ENCODE measurements at places on chromosomes 1 and 21.

GRCh38 chr1:22821027-22821426 is 110.4 kb downstream of the EPHB2 start:
- no peak for DNase-seq

DNA sequence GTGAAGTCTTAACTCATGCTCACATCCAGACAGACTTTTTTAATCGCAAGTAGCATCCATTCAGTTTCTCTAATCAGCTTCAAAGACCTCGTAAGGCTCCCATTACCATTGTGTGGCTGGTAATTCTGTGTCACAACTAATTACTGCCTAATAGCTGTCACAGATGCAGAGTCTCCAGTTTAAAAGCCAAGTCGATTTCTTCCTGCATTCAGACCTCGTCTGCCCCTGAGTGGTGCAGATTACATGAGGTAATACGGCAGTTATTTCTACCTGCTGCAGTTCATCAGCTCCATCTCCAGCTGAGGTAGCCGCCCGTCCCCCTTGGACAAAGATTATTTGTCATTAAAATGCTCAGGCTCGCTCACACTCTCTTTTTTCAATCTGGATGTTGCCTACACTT is 34.4 kb upstream of the OLIG2 start:
- no peak for DNase-seq

GRCh38 chr1:220791285-220791684 is 4.6 kb downstream of the MTARC1 start:
- DNase-seq, result no peak

DNA sequence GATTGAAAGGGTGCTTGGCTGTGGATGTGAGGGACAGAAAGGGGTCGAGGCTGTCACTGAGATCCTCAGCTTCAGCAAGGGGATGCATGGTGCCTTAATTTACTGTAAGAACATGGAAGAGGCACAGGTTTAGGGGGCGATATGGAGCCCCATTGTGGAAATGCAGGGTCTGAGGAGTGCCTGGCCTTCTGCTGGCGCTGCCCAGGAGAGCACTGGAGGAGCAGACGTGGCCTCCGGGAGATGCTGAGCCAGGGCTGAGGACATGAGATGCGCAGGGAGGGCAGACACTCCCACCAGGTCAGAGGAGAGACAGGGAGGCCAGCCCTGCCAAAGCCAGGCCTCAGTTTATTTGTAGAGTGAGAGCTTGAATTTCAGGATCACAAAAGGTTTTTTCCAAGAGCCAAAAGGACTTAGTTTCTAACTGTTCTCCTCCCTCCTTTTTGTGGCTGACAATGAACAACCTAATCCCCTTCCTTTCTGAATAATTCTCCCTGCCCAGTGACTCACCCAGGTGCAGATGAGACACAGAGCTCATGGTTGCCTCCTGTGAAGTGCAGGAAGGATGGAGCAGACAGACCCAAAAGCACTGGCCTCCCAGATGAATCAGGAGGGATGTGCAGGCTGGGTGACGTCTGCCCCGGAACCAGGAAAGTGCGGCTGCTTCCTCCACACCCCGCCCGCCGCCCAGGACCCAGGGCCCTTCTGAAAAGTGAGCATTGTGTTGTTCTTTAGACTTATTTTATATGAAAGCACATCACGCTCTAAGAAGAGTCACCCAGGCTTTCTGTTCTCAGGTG is 73.0 kb upstream of the TMPRSS2 start:
- peak; percentile 23 for DNase-seq

DNA sequence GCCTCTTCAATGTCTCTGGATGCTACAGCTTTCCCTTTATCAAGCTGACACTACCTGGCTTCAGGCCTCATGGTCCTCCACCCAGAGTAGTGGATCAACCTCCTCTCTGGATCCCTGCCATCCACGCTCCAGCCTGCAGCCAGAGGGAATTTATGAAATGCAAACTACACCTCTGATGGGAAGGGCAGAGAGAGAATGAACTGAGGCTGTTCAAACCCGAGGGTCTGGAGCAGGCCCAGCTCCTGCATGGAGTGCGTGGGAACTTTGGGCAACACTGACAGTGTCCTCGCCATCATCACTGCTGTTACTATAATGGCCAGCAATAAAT is 157.8 kb downstream of the TRABD2B start:
- DNase-seq, result no peak

GRCh38 chr1:173295995-173296394 is 88.9 kb upstream of the TNFSF4 start:
- no peak for DNase-seq

- DNase-seq, result peak; percentile 37
Observed at GRCh38 chr1:228334954-228335353, 71.7 kb downstream of the TRIM11 start.

DNA sequence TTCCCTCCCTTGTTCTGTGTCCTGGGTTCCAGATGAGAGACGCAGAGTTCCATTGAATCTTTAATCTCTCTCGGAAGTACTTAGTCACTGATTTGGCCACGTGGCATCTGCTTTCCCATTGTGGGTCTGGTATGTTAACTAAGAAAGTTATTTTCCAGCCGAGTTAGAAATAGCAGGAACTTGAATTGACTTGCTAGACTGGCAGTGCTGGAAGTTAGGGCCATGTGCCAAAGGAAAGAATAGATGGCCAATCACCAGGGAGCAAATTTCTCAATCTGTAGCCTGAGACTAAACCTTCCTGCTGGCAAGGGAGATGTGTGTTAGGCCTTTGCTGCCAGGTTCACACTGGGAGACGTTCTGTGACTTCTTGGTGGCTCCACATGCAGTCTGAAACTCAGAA is 24.2 kb upstream of the SLFNL1 start:
- DNase-seq, result no peak
